ENCODE measurements at places on chromosomes 7 and 10. TPM values are rescaled to one million over a fixed set of nuclear protein-coding genes. Genes with fewer than 3 reads are reported as not detected.
A peak's percentile ranks its signal among the peaks of the same experiment; 100 is the strongest.

DNA sequence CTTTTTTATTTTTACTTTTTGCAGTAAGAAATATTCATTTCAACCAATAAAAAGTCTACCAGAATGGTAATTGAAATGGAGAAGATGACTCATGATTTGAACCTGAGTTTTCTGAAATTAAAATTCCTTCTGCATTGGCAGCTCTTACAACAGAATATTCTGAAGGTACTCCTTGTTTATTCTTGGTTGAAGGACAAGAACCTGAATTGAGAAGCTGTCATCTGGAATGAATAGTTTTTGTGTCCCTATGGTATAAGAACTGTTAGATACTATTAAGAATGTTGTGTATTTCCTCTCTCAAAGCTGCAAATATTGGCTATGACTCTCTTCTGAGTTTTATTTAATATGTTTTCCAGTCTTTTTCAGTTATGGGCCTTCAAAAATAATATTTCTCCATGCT, 56.1 kb downstream of the CDK1 start:
- H3K4me3 ChIP-seq: no peak overlapping the region
- no peak for DNase-seq
- no peak overlapping the region for H3K27ac ChIP-seq
- no peaks in the 10 kb centered on the region for H3K27me3 ChIP-seq

The TSPAN13 gene
- total RNA-seq: 14.1 TPM

GRCh38 chr7:19404912-19405329, 259.7 kb upstream of the FERD3L start:
- peak; percentile 93 for DNase-seq
- peak overlapping the region; percentile 53 for H3K4me3 ChIP-seq
- H3K4me1 ChIP-seq: peaks cover 14% of the 10 kb centered on the region
- H3K27ac ChIP-seq: peak overlapping the region; percentile 89
- H3K36me3 ChIP-seq: no peaks in the 10 kb centered on the region

The MAPK8 gene
- total RNA-seq: 52.9 TPM

DNA sequence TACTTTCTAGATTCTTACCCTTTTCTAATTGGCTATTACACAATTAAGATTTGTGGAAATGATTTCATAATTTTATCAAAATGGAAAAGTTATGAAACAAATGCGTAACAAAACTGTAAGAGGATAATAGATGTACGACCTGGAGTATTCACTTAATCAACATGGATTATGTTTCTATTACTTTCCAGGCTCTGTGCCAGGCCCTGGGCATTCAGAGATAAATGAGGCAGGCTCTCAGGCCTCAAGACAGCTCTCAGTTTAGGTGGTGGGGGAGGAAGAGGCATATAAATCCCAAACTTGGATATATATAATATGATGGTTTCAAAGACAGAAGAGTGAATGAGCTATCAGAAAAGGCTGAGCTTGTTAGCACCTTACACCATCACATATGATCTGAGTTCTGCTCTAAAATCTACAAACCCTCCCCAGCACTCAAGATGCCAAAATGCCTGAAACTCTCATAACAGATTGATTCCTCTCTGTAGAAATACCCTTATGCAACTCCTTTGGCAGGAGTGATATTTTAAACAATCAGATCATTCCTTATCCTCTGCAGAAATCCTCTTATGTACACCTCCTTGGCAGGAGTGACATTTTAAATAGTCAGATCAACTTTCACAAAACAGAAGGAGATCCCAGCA, 42.5 kb downstream of the ACBD5 start:
- H3K27ac ChIP-seq: no peak overlapping the region
- H3K36me3 ChIP-seq: peaks cover 30% of the 10 kb centered on the region
- no peak for DNase-seq
- no peaks in the 10 kb centered on the region for H3K27me3 ChIP-seq
- no peak overlapping the region for H3K4me3 ChIP-seq

The TRPV5 gene
- not detected for total RNA-seq

- DNase-seq: no peak
- no peaks in the 10 kb centered on the region for H3K4me1 ChIP-seq
- no peak overlapping the region for H3K4me3 ChIP-seq
These were observed 27.9 kb downstream of the ADCYAP1R1 start for GRCh38 chr7:31079824-31080511.

- H3K36me3 ChIP-seq: no peaks in the 10 kb centered on the region
- H3K27me3 ChIP-seq: peaks cover 72% of the 10 kb centered on the region
- H3K4me1 ChIP-seq: no peaks in the 10 kb centered on the region
- H3K27ac ChIP-seq: no peak overlapping the region
- no peak overlapping the region for H3K4me3 ChIP-seq
- no peak for DNase-seq
These were observed 241.3 kb upstream of the MYO3A start for GRCh38 chr10:25692761-25693160.

The DENND2A gene
- total RNA-seq: not detected

The DNAJC12 gene
- total RNA-seq: 9.5 TPM
